ENCODE measurements at places on chromosomes 6 and 20.

- peak; percentile 79 for DNase-seq
Observed at GRCh38 chr6:15491255-15491985, 171.4 kb downstream of the DTNBP1 start.

- no peak for DNase-seq
Observed at GRCh38 chr6:2826131-2826530, 15.5 kb downstream of the SERPINB1 start.

DNA sequence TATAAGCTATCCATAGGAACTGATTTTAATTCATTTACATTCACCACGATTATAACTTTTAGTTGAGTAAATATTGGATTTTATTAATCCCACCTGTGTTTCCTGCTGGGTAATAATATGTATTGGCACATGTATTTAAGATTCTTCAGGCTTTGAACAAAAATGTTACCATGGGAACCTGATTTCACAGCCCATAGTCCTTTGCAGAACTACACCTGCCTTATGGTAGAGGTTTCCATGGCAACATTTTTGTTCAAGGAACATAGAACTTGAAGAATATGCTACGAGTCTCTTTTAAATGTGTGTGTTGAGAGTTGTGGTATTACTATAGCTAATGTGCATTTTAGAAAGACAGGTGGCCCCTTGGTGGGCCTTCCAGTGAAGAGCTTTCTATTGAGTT lies 317.4 kb downstream of the SAMD5 start:
- DNase-seq: no peak

GRCh38 chr20:60043435-60043834 lies 85.2 kb downstream of the CDH26 start:
- DNase-seq: no peak

GRCh38 chr6:122799916-122800686 lies 11.0 kb downstream of the SMPDL3A start:
- DNase-seq: no peak

DNA sequence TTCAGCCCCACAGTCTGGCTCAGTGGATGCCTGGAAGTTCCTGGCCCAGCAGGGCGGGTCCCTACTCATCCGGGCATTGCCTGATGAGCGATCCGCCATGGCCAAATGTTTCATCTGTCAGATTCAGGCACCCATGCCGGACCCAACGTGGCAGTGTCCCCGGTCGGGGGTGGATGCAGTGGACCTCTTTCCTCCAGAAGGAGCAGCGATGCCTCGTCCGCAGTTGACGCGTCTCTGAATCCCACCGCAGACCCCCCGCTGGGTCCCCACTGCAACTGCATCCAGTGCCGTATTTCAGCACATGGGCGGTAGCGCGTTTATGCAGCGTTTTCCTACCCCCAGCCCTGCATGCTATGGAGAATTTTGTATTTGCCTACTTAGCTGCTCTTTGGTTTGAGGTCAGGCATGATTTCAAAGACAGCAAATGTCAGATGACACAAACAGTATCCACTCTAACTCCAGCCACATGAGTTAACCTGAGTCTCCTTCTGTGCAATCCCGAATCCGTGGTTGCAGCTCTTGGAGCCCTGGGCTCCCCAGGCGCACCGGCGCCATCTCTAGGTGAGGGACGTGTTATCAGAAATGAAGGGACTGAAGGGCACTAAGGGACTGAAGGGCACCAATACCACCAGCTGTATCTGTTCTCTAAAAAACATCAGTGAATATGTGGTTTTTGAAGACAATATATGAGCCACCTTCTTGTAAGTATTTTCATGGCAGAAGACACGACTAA lies 72.6 kb upstream of the THBS2 start:
- peak; percentile 19 for DNase-seq

DNA sequence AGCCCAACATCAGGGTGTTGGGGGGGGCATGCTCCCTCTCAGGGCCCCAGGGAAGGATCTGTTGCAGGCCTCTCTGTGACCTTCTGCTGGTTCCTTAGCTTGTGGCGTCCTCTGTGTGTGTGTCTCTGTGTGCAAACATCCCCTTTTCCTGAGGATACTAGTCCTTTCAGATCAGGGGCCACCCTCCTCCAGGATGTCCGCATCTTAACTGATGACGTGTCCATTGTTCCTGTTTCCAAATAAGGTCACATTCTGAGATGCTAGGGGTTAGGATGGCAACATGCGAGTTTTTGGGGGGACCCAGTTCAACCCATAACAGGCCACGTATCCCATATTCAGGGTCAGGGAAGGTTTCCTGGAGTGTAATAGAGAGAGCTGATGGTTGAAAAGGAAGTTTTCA lies 40.9 kb downstream of the GMPR start:
- no peak for DNase-seq

DNA sequence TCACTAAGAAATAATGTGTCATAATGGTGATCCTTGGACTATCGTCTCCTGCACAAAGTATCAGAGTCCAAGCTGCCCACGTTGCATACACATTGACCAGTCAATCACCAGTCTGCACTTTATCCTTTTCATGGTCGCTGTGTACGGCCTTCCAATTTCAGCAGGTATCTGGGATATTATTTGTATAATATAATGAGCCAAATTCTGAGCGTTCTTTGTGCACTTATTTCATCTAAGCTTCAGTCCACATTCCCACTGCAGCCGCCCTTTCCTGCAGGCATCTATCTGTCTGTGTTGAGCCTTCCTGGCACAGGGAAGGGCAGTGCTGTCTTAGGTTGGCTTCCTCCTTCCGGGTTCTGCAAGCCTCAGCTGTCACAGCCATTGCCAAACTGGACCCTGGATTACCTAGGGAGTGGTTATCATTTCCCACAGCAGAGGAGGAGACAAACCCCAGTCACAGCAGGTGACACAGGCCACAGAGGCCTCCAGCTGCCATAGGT lies 174.3 kb downstream of the TTLL2 start:
- DNase-seq: no peak

DNA sequence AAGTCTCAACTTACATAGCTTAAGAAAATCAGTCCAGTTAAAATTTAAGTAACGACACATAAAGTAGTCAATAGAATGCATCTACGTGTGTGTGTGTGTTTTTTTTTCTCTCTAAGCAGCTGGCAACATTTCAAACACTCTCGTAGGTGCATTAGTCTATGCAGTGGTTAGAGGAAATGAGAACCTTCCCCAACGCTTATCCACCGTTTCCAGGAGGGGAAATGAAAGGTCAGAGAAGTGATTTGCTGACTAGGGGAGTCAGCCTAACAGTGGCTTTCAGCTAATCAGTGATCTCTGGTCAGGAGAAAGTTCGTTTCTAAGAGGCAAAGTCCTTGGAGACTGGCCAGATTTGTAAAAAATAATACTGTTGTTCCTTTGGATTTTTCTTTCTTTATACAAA lies 806.6 kb downstream of the C6orf118 start:
- DNase-seq: no peak

GRCh38 chr6:71222671-71223070 lies 65.9 kb upstream of the OGFRL1 start:
- no peak for DNase-seq

DNA sequence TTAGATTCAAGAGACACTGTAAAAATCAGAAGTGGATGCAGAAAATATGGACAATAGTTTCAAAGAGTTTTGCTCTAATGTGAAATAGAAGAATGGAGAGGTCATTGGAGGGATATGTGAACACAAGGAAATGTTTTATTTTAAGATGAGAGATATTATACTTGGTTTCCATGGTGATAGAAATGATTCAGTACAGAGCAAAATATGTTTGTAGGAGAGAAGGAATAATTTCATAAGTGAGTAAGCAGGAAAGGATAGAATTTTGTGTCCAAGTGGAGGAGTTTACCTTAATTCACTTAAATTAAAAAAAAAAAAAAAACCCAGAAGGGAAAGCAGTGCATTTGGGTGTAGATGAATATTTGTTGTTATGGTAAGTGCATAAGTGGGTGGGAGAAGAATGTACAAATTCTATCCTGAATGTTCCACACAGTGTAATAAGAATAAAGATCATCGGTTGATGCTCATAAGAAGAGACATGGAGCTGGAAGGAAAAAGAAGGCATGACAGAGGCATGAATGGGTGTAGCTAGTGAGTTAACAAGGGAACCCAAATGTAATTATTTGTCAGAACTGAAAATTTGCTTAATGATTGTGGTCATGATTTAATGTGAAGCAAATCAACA lies 688.9 kb upstream of the GJE1 start:
- no peak for DNase-seq

GRCh38 chr6:168016721-168017525 lies 19.5 kb downstream of the KIF25 start:
- no peak for DNase-seq

- DNase-seq: peak; percentile 21
Observed at GRCh38 chr6:85126485-85127167, 323.3 kb upstream of the NT5E start.

- no peak for DNase-seq
Observed at GRCh38 chr6:158496700-158497099, 63.2 kb upstream of the TMEM181 start.

- DNase-seq: no peak
Observed at GRCh38 chr6:18350271-18350670, 36.9 kb upstream of the RNF144B start.

DNA sequence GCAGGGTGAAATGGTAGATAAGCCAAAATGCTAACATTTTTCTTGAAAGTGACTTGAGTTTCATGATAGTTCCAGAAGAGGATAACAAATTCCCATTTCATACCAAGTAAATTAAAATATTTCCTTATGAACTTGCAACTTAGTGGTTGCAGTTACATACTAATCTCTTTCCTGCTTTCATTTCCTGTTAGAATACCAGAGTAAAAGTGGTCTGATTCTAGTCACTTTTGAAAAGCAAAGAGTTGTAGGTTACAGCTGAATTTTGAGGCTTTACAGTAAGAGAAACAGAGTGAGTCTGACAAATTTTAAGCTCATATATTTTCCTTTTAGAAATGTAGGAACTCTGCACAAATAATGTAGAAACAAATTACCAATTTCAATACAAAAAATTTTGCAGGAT lies 117.4 kb downstream of the ZFAND3 start:
- DNase-seq: no peak

DNA sequence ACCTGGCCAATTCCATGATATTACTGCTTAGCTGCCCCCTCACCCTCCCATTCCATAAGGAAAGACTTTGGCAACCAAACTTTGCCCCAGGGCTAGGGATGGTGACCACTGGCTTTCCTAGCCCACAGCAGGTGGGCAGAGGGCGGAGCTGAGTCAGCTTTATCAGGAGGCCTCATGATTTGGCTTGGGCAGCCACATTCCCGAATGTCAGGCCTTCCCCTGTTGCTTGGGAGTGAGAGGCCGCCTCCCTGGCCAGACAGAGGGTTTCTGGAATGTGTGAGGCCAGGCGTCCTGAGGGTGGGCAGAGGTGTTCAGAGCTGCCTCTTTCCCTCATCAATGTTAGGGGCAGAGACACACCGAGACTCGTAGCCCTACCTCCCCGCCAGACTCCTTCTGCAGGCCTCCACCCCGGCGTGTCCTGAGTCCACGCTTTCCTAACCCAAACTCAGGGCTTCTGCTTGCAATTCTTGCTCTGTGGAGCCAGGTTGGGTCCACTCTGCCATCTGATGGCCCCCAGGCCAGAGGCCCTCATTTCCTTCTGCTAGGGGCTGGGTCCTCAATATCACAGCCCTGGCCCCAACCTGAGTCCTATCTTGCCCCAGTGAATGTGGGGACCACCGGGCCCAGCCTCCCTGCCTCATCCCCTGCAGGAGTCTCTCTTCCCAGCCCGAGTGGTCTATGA lies 19.3 kb downstream of the UQCC2 start:
- DNase-seq: no peak

DNA sequence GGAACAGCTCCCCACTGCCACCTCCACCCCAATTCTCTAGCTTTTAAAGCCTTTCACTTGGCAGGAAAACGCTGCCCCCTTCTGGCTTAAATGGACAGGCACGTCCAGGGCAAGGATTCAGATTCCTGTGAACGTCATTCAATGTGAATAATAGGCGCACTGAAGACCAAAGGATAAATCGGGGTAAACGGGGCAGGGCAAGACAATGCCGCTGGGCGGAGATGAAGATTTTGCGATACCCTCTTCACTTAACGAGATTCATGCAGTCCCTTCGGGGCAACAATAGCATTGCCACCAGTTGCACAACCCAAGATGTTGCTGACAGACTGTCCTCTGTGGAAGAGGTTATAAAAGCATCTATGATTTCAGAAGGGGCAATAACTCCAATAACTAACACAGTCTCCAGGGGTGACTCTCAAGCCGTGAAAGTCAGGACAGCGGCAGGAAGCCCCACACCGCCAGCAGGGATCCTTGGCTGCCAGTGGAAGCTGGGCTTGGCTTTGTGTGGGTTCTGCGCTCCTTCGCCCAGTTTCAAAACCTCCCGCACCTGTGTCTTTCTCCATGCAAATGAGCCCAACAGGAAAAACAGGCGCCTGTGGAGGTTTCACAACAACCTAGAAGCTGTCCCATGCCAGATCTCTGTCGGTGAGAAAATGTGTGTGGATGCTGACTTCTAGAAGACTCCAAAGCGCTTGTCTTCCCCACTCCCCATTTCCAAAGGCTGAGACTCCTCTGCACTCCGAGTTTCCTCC lies 291.8 kb downstream of the BMP7 start:
- peak; percentile 28 for DNase-seq

DNA sequence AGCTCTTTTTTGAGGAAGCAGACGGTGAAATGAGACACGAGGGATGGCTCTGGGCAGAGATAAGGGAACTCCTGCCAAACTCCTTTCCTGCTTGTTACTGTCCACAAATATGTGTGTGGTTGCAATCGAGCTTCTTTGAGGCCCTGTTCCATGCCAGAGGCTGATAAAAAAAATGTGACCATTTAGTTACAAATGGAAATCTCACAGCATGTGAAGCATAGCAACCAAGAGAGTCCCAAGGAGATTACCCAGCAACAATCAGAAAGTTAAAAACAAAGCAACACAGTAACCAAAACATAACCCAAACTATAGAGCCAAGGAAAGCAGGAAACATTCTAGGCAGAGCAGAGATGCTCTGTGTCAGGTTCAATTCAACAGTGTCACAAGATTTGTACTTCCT lies 35.4 kb upstream of the HMGN3 start:
- DNase-seq: no peak

DNA sequence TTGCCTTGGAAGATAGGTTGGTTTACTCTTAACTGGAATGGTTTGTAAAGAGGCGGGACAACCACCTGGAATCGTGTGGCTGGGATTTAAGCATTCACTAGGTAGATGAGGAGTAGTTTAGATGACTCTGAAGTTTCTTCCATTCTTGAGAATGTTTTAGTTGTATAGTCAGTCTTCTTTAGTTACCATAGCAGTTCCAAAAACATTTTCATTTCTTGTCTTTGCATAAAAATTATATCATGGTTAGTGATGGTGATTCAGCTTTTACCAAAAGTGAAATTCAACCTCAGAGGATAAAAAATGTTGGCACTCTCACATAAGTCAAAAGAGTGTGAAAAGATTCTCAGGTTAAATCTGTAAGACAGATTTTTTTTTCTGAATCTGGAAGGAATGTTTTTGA lies 70.3 kb downstream of the SMAP1 start:
- DNase-seq: no peak

Data from activated T-cell treated with anti-CD3 and anti-CD28 coated beads, Interleukin-2, amount 50 U/mL, for 48 hours (primary cell).